Activated T-helper 9 cell treated with anti-CD3 and anti-CD28 coated beads, Interleukin-2, amount 50 U/mL, for 16 hours (primary cell): ENCODE measurements at places on chromosomes 1 and 21.

GRCh38 chr1:5502311-5503194 lies 489.7 kb downstream of the NPHP4 start:
- DNase-seq, result no peak

GRCh38 chr1:75310067-75310466 lies 175.9 kb downstream of the LHX8 start:
- no peak for DNase-seq

DNA sequence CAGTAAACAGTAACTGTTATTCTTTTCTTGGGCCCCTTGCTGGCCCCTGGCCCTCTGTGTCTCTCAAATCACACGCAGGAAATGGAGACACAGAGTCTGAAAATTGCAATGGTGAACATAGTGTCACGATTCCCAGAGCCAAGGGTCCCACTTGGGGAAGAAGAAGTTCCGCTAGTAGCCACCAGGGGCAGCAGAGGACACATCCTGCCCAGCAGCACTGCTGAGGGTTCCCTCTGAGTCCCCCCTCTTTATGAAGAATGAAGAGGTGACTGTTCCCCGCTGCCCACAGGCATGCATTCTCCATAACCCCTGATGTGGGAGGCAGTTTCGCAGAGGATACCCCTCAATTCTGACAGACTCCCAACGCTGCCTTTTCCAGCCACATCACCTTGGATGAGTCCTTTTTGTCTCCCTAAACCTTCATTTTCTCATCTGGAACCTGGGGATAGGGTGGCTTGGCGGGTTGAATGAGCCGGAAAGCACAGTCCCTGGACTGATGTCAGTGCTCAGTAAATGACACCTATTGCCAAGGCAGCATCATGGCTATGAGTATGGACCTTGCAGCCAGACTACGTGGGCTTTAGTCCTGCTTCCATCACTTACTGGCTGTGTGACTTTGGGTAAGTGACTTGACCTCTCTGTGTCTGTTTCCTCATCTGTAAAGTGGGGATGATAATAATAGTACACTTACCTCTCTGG lies 238.0 kb upstream of the TMEM51 start:
- no peak for DNase-seq

GRCh38 chr1:20487236-20487590 lies 1.2 kb upstream of the CAMK2N1 start:
- no peak for DNase-seq

DNA sequence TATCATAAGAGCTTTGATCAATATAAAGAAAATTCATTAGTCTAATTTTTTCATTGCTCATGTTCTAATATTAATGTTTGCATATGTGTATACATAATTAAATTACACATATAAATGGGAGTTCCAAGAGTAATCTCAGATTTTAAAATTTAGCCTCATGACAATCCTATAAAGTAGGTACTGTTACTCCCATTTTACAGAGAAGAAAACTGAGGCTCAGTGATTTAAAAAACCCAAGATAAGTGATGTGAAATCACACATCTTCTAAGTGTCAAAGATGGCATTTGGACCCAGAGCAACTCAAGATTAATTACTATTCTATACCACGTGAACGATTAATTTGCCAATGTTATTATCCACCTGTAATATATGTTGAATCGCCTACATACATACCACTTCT lies 122.3 kb downstream of the TM2D1 start:
- no peak for DNase-seq

GRCh38 chr1:47550929-47551328 lies 113.1 kb downstream of the FOXD2 start:
- DNase-seq, result no peak

- DNase-seq, result peak; percentile 9
Observed at GRCh38 chr1:19606817-19607642, 37.1 kb upstream of the NBL1 start.

GRCh38 chr1:16266411-16267118 lies 29.6 kb upstream of the CPLANE2 start:
- no peak for DNase-seq

DNA sequence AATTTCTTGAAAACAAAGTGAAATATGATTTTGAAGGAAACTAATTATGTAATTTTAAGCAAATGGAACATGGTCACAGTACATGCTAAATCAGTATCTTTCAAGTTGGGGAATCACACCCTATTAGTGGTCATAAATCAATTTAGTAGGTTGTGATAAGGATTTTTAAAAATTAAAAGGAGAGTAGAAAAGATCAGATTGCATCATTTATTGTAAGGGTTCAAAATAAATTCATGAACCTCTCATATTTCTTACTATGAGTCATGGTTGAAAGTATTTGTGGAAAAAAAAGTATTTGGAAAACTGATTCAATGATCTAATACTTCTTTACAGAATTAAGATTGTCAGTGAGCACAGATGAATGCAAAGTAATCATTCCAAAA lies 14.6 kb downstream of the ADSS2 start:
- no peak for DNase-seq

DNA sequence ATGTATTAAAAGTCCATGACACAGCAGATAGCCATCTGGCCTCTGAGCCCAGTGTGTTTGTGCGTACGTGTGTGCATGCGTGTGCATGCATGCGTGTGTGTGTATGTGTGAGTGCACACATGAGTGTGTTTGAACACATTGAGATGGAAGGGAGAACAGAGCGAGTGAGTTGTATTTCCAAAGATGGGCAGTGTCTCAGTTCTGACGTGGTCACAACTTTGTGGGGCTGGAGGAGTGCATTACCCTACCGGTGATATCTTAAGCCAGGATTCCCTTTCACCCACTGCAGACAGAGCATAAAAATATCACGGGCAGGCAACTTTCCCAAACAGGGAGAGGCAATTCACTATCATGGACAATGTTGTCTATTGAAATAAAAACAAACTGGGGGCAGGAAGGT lies 27.8 kb downstream of the IRF2BP2 start:
- DNase-seq, result no peak

DNA sequence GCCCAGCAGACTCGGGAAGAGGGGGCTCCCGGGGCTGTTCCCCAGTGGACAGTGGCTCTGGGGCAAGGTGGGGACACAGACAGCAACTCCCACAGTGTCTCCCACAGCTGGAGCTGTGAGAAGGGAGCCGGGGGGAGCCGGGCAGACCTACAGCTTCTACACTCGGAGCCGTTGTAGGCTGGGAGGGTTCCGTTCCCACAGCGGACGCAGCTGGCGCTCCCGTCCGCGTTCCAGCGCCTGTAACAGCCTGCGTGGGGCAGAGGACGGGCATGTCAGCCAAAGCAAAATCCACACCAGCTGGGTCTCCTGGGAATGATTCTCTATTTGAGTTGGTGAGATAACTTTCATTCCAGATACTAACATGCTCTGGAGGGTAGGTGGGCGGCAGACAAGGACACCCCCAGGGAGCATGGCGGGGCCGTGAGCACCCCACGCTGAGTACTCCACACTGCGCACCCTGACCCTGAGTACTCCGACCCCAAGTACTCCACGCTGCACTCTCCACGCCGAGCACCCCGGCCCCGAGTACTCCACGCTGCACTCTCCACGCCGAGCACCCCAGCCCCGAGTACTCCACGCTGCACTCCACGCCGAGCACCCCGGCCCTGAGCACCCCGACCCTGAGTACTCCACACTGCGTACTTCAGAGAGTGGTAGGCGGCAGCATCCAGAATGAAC lies 13.4 kb upstream of the RNF223 start:
- DNase-seq, result no peak
